DMS79 treated with DMSO at 0.1 percent for 48 hours (cell line): ENCODE measurements at places on chromosomes 13 and 19.

- DNase-seq: no peak
Observed at GRCh38 chr13:96403651-96404050, 313.7 kb downstream of the HS6ST3 start.

DNA sequence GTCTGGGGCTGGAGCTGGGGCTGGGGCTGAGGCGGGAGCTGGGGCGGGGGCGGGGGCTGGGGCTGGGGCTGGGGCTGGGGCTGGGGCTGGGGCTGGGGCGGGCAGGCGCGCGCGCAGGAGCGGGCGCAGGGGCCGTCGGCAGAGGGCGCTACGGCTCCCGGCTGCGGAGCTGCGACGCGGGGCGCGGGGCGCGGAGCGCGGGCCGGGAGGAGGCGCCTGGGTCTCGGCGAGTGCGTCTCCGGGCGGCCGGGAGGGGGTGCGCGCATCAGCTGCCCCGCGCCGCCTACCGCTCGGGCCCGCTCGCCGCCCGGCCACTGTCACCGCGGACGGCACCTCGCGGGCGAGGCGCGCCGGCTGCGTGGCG, 422 bp upstream of the MTUS2 start:
- DNase-seq: peak; percentile 2

GRCh38 chr19:13983213-13983889, 22.8 kb downstream of the RFX1 start:
- DNase-seq: no peak

DNA sequence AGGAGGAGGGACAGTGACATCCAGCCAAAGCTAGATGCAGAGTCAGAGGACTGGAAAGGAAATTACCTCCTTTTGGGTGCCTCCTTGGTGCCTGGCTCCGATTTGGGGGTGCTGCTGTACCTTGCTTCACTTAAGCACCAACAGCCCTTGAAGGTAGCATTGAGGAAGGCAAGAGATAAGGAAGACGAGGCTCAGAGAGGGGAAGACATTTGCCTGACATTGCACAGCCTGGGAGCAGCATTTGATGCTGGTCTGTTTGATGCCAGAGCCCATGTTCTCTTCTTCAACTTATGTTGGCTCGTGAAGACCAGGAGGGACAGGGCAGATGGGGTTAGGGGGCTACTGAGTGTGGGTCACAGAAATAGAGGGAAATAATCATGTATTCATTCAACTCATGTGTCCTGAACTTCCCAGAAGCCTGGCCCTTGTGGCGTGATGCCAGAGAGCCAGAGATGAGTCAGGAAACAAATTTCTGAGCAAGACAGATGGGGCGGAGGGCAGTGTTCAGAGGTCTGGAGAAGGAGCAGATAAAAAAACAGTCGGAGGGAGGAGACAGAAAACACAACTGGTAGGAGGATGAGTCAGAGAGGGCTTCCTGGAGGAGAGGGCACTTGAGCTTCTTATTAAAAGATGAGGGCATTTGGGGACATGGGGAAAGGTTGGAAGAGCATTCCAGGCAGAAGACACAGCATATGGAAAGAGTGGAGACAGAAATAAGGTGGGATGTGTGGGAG, 3.0 kb upstream of the C19orf81 start:
- DNase-seq: no peak

DNA sequence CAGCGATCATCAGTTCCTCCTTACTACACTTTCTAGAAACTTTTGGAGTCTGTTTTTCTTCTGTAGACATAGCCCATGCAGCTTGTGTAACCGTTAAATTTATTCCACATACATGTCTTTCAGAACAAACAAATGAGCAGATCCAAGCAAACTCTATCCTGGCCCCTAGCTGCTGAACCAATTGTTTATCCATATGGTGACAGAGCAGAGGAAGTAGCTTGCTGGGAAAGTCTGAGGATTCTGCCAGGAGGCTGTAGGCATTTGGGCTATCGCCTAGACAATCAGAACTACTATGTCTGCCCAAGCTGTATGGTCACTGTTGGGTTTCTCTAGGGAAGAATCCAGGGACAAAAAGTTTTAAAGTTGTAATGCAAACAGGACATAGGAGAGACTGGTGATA, 343.7 kb downstream of the SPRY2 start:
- DNase-seq: no peak

- no peak for DNase-seq
Observed at GRCh38 chr19:35741203-35741515, 1.1 kb downstream of the IGFLR1 start.

GRCh38 chr19:35397064-35397463, 26.2 kb downstream of the GPR42 start:
- DNase-seq: no peak

GRCh38 chr13:46372071-46372470, 15.0 kb downstream of the RUBCNL start:
- DNase-seq: no peak

GRCh38 chr13:73717632-73718031, 416.6 kb downstream of the KLF12 start:
- no peak for DNase-seq

GRCh38 chr19:8580710-8581281, 3.6 kb upstream of the MYO1F start:
- DNase-seq: peak; percentile 55

DNA sequence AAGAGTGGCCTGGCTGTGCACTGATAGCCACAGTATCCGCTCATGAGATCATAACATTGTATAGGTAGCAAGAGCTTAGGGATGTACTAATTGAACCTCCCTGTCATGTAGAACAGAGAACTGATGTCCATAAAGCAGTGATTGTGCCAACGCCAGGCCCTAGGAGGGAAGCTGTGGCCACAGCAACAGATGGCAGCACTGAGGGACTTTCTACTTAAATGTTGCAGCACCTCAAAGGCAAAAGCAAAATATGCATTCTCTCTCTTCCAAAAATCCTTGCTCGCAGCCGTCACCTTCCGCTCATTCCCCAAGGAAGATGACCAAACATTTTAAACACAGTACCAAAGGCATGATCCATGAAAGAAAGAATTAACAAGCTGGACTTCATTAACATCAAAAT, 32.3 kb downstream of the COL4A1 start:
- DNase-seq: no peak

DNA sequence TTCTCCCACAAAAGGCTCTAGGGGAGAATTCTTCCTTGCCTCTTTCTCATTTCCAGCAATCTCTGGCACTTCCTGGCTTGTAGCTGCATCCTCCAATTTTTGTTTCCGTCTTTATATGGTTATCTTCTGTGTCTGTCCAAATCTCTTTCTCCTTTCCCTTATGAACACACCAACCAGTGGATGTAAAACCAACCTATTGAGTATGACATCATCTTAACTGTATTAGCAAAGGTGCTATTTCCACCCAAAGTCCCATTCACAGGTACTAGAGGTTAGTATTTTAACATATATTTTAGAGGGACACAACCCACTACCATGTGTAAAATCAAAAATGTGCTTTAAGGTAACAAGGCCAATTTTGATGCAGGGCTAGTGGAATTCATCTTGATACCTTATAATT, 129.0 kb downstream of the RAP2A start:
- DNase-seq: no peak

DNA sequence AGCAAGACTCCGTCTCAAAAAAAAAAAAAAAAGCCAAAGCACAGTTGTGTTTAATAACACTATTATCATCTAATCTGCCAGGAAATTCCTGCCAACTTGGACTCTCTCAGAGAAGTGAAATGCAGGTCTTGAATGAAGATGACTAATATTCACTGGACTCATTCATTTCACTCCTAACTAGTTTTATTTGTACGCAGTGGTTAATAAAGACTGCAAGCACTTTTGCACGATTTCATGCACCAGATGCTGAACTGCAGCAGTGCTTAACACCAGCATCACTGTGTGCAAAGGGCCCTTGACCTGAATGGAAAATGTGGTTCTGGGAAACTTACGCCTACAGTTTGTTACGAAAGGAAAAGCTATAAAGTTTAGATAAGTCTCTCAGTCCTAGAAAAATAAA, 63.3 kb downstream of the DHRS12 start:
- DNase-seq: no peak

DNA sequence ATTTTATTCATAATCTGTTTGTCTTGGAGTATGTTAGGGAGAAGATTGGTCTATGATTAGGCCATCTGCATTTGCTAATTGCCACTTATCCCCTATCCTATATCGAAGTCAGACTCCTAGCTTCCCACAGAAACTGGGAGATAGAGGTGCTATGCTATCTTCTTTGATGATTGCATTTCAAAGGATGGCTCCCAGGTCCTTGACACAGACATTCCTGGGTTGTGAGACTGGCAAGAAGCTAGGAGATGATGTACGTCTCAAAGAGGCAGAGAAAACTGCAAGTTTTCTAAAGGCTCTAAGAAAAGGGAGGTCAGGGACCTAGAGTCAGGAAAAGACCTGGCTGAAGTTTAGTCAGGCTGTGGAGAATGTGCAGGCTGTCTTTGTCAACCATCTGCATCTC, 1251.9 kb downstream of the PCDH17 start:
- no peak for DNase-seq

GRCh38 chr13:71774863-71775262, 92.1 kb downstream of the DACH1 start:
- DNase-seq: no peak

GRCh38 chr13:71578048-71578447, 289.0 kb downstream of the DACH1 start:
- no peak for DNase-seq

GRCh38 chr19:41376241-41376997, at the start of gene TMEM91:
Gene TMEM91 (plus strand): TSS chr19:41376533. CDS start chr19:41378310, 1,777 bp downstream.
- DNase-seq: peak; percentile 43

DNA sequence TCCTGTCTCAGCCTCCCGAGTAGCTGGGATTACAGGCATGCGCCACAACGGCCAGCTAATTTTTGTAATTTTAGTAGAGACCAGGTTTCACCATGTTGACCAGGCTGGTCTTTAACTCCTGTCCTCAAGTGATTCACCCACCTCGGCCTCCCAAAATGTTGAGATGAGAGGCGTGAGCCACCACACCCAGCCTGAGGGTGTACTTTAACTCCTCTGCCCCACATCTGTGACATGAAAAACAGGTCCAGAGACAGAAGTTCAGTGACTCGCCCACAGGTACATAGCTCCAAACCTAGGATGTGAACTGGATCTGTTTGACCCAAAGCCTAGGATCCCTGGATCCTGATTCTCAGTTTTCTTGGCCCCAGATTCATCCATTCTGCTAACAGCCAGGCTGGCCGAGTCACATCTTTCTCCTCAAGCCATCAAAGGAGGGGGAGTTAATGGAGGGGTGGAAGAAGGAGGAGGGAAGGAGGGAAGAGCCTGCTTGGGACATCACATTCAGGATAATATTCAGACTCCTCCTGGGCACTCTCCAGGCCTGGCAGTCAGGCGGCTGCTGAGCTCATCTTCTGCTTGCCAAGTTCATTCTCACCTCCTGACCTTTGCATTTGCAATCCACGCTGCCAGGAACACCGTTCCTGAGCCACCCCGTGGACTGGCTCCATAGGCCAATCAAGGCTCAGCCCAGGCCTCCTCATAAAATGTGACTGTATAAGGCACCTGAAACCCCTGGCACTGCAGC, 3.1 kb downstream of the SPC24 start:
- no peak for DNase-seq

DNA sequence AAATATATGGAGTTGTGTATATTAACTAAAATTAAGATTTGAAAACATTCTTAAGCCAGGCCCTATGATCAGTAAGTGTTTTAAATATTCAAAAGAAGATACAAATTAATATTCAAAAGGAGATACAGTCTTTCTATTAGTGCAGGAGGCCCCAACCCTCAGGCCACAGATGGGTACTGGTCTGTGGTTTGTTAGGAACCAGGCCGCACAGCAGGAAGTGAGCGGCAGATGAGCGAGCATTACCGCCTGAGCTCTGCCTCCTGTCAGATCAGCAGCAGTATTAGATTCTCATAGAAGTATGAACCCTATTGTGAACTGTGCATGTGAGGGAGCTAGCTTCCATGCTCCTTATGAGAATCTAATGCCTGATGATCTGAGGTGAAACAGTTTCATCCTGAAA, 232.9 kb downstream of the FOXO1 start:
- no peak for DNase-seq

- no peak for DNase-seq
Observed at GRCh38 chr19:19696386-19696785, 27.7 kb downstream of the ZNF101 start.

- DNase-seq: no peak
Observed at GRCh38 chr13:64332048-64332447, 2898.1 kb downstream of the PCDH9 start.

GRCh38 chr19:10044390-10044789, 31.1 kb downstream of the RDH8 start:
- DNase-seq: no peak
